T follicular helper cell (primary cell): ENCODE measurements at places on chromosomes 2 and 18.

DNA sequence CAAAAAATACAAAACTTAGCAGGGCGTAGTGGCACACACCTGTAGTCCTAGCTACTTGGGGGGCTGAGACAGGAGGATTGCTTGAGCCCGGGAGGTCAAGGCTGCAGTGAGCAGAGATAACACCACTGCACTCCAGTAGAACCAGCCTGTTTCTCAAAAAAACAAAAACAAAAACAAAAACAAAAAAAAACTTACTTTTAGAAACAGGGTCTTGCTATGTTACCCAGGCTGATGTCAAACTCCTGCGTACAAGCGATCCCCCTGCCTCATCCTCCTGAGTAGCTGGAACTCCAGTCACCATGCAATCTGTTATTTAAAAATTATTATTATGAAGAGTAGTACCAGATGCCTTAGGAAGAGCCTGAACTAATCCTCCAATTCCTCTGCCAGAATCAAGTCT is 35.0 kb upstream of the GLI2 start:
- DNase-seq = no peak

- DNase-seq = no peak
Observed at GRCh38 chr2:53829273-53829979, 30.3 kb downstream of the GPR75 start.

DNA sequence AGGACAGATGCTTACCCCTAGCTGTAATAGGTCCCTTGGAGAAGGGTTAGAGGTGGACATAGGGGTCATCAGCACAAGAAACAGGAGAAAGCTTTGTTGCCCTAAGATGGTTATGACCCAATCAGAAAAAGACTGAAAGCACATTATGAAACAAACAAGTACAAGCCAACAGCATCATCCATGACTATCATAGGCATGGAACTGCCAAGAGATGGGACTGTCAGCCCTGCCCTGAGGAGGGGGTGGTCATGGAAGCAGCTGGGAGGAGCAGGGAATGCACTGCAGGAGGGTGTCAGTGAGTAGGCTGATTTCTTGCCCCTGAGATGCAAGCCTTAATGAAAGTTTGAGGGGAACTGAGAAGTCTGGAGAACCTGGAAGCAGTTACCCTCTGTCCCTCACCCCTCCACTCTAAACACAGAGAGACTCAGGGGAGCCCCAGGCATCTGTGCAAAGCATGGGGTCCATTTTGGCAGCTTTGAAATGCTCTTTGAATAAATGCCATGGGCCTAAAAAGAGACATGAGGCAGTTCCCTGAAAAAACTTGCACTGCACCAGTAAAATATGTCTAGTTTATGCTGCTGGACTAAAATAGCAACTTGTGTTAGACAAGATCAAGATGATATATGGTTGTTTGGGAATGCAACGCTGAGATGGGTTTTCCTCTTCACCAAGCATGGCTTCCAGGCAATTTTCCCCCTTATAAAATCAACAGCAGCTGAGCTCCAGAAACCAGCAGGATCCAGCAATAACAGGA is 122.7 kb upstream of the ZFP36L2 start:
- no peak for DNase-seq

DNA sequence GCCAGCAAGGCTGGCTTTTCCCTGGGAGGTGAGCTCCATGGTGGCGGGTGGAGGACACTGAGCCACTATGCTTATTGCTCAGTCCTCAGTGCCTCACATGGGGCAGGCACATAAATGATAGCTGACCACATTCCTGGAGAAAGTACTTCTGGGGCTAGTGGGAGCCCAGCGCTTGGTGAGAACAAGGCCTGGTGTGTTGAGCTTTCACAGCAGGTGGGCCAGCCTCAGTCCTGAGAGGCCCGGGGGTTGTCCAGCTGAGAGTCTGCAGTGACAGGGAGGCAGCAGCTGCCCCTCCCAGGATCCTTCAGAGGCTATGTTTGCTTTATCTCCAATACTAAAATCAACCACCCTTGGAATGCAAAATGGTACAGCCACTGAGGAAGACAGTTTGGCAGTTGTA is 217.7 kb downstream of the ZBTB7C start:
- DNase-seq = no peak

- no peak for DNase-seq
Observed at GRCh38 chr2:201674298-201674697, 24.1 kb downstream of the MPP4 start.

- DNase-seq = no peak
Observed at GRCh38 chr18:45232061-45232460, 383.2 kb upstream of the SLC14A2 start.

- no peak for DNase-seq
Observed at GRCh38 chr2:28697602-28698149, 54.0 kb upstream of the PPP1CB start.

DNA sequence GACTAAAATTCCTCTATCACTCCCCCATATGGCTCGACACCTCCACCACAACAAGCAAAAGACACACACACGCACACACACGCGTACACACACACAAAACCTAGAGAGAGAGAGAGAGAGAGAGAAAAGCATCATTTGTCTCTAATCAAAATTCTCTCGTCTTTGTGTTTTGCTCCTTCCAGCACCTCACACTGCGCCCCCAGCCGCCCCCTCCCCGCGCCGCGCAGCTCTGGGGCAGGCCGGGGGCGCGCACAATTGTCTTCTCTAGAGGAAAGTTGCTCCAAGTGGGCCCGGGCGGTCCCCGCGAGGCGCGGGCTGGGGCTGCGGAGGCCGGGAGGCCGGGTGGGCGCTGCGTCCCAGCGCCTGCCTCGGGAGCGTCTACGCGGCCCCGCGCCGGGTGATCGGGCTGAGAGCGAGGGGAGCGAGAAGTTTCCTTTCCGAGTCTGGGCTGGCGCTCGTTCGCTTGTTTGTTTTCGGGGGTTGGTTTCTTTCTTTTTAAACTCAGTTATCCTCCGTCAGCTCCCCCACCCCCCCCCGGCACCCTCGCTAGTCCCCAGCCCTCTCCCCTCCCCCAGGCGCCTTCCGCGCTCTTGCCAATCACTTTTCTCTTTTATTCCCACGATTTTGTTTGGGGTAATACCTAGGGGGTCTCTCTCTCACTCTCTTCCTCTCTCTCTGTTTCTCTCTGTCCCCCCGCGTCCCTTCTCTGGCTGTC is 4.1 kb downstream of the ZEB2 start:
- DNase-seq = no peak

DNA sequence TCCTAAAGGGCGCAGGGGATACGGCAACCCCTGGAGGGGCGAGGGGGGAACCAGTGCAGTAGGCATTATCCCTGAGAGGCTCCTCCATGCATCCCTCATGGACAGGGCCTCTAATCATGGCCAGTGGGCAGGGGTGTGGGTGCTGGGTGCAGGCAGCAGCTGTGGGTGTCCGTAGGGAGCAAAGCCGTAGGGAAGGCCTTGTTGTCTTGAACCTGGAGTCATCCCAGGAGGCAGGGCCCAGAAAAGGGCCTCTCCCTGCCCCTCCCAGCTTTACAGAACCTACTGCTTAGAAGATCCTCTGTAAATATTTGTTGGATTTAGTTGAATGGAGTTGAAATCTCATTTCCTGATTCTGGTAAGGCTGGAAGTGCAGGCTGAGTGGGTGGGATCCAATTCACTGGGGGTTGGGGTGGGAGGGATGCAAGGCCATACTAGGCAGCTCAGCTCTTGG is 207.0 kb upstream of the HAAO start:
- DNase-seq = no peak
